Activated CD4-positive, alpha-beta memory T cell treated with anti-CD3 and anti-CD28 coated beads, Interleukin-2, amount 10 ng/mL, durations not matched to agents 7 days and 5 days (primary cell): ENCODE measurements at places on chromosomes 1 and 21. TPM values are rescaled to one million over a fixed set of nuclear protein-coding genes. Genes with fewer than 3 reads are reported as not detected.

DNA sequence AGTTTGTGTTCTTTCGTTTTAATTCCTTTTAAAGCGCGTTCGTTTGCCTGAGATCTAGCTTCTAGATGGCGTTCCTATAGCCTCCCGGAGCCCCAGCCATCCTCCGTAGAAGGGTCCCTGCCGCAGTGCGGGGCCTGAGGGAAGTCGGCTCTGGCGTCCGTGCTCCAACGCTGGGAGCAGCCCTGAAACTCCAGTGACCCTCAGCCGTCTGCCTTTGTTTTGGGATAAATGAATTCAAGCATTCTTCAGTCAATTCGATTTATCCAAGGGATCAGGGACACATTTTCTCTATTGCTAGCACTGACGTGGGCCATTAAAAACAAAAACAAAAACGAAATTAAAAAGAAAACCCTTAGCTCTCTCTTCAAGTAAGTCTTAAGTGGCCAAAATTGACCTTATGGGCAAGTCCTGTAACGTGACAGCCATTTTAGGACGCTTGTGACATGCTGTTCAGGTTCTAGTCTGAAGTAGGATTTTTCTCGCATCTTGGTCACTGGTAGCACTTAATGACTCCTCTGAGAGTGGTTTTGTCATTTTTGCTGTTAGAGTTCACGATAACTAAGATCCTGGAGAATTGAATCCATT, 742 bp upstream of the HSPA13 start:
- H3K27me3 ChIP-seq: peaks cover 2% of the 10 kb centered on the region
- H3K4me1 ChIP-seq: peaks cover 43% of the 10 kb centered on the region
- peak overlapping the region; percentile 91 for H3K27ac ChIP-seq
- H3K4me3 ChIP-seq: peak overlapping the region; percentile 98
- peaks cover 16% of the 10 kb centered on the region for H3K36me3 ChIP-seq

GRCh38 chr1:167450843-167451242, 67.5 kb downstream of the CD247 start:
- H3K27ac ChIP-seq: peak overlapping the region; percentile 86
- H3K4me1 ChIP-seq: peaks cover 78% of the 10 kb centered on the region
- no peak for DNase-seq
- peak overlapping the region; percentile 69 for H3K4me3 ChIP-seq
- no peaks in the 10 kb centered on the region for H3K27me3 ChIP-seq

- H3K27me3 ChIP-seq: peaks cover 11% of the 10 kb centered on the region
Observed at GRCh38 chr1:18953731-18954231, 2.7 kb downstream of the IFFO2 start.

DNA sequence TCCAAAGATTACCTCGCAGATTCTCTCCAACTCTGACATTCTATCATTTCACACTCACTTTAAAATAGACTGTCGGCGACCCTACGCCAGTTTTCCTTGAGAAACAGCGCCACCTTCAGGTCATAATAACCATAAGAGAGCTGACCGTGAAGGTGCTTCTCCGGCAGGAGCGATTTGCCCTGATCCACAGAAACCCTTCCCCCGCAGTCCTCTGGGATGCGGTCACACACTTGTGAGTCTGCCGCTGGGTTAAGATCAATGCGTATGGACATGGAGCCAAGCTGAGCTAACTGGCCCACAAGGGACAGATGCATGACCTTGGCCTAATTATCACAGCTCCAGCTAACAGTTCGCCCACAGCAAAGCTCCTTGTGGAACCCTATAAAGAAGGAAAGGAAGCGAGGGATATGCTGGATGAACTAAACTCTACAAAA, 32.8 kb upstream of the IFNAR2 start:
- H3K4me3 ChIP-seq: no peak overlapping the region
- no peak overlapping the region for H3K27ac ChIP-seq
- peaks cover 12% of the 10 kb centered on the region for H3K4me1 ChIP-seq
- peaks cover 12% of the 10 kb centered on the region for H3K27me3 ChIP-seq

GRCh38 chr21:25370311-25370744, 237.0 kb downstream of the MRPL39 start:
- no peak for DNase-seq
- H3K36me3 ChIP-seq: no peaks in the 10 kb centered on the region
- no peaks in the 10 kb centered on the region for H3K27me3 ChIP-seq
- H3K27ac ChIP-seq: no peak overlapping the region
- no peaks in the 10 kb centered on the region for H3K4me1 ChIP-seq

- no peaks in the 10 kb centered on the region for H3K4me1 ChIP-seq
- no peak overlapping the region for H3K4me3 ChIP-seq
- H3K27ac ChIP-seq: no peak overlapping the region
- no peaks in the 10 kb centered on the region for H3K27me3 ChIP-seq
- peaks cover 9% of the 10 kb centered on the region for H3K36me3 ChIP-seq
Observed at GRCh38 chr1:185077374-185077773, 32.0 kb downstream of the RNF2 start.

DNA sequence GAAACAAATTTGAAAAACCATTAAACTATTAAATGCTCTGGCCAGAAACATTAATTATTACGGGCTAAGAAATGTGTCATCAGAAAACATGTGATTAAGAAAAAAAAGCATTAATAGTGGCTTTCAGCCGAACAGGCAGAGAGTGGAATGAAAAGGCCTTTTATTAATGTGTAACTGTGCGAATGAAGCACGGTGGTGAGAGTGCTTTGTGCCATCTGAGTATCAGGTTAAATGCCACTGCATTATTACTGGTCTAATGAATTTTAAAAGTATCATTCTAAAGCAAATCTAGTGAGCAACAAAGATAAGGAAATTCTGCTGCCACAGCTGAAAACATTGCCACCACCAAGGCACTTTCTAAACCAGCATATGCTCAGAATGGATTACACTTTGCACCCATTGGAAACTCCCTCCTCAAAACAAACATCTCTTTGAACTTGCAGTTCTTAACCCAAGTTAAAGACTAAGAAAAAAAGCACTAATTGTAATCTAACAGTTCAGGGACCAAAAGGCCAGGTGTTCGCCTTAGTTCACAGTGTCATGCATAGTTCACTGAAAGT, 30.0 kb upstream of the SSX2IP start:
- no peak overlapping the region for H3K27ac ChIP-seq
- H3K36me3 ChIP-seq: no peaks in the 10 kb centered on the region
- no peak overlapping the region for H3K4me3 ChIP-seq

- H3K4me3 ChIP-seq: no peak overlapping the region
- H3K4me1 ChIP-seq: peaks cover 42% of the 10 kb centered on the region
- H3K36me3 ChIP-seq: peaks cover 21% of the 10 kb centered on the region
- no peaks in the 10 kb centered on the region for H3K27me3 ChIP-seq
- no peak for DNase-seq
Observed at GRCh38 chr1:168480997-168481396, 62.8 kb downstream of the XCL2 start.

The AADACL4 gene
- total RNA-seq: not detected

The TMPRSS15 gene
- total RNA-seq: not detected
